ENCODE measurements at places on chromosomes 7 and 10.

DNA sequence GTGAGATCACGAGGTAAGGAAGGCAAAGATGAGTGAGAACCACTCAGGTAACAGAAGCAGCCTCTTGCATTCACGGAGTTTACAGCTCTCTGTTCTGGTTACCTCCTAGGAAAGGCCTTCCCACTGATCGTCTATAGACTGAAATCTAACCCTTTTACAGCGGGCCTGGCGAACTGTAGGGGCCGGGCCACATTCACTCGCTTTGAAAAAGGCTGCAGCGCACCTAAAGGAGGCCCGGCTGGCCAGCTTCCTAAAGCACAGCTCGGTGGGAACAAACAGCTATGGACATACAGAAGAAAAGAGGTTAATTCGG lies 565 bp downstream of the ATP5MK start:
- no peak for DNase-seq

- no peak for DNase-seq
Measured at GRCh38 chr10:78408671-78409472, 375.2 kb downstream of the RPS24 start.

DNA sequence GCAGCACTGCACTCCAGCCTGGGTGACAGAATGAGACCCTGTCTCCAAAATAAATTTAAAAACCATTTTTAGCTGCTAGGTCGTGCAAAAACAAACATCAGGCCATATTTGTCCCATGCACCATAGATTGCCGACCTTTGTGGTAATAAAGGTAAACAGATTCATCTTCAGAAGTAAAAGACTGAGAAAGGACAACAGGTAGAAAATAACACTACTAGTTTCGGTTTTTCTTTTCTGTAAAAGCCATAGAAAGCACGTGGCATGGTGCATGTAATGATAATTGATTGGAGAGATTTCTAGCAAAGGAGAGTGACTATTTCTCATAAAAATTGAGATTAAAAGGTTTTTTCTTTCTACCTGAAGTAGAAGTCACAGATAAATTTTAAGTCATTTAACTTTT lies 93.9 kb downstream of the DNAH11 start:
- DNase-seq, result no peak

DNA sequence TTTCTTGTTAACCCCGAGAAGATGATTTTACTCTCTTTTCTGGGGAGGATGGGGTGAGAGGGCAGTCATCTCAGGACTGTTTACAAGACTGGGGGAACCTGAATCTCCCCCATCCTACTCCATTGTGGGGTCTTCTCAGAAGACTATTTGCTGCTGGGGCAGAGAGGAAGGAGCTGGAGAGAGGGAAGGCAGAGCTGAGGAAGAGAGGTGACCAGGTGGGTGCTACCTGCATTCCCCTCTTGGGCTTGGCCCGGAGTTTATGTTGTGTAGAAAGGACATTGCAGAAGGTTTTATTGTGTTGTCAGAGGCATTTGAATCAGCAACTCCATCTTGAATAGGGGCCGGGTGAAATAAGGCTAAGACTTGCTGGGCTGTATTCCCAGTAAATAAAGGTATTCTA lies 247.1 kb upstream of the GALNT17 start:
- DNase-seq, result no peak

DNA sequence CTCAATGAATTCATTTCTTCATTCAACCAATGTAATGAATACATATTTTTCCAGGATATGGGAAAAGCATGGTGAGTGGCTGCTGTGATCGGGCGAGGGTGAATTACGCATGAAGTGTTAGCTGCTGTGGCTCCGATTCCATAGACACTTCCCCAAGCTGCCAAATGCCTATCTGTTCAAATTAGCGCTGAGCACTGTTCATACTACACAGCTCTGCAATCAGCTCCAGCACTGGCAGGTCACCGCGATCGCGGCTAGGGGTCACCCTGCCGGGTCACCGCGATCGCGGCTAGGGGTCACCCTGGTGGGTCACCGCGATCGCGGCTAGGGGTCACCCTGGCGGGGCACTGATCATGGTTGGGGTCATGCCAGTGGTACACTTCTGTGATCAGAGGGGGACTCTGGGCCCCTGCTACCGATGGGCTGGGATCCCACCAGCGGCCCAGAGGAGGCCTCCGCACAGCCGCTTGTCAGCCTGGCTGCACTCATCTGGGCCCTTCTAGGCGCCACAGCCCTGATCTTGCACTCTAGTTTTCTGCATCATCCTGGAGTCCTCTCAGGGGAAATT lies 49.3 kb downstream of the JAKMIP3 start:
- no peak for DNase-seq

- DNase-seq, result no peak
Measured at GRCh38 chr10:43939939-43940820, 291.5 kb upstream of the ZNF32 start.

DNA sequence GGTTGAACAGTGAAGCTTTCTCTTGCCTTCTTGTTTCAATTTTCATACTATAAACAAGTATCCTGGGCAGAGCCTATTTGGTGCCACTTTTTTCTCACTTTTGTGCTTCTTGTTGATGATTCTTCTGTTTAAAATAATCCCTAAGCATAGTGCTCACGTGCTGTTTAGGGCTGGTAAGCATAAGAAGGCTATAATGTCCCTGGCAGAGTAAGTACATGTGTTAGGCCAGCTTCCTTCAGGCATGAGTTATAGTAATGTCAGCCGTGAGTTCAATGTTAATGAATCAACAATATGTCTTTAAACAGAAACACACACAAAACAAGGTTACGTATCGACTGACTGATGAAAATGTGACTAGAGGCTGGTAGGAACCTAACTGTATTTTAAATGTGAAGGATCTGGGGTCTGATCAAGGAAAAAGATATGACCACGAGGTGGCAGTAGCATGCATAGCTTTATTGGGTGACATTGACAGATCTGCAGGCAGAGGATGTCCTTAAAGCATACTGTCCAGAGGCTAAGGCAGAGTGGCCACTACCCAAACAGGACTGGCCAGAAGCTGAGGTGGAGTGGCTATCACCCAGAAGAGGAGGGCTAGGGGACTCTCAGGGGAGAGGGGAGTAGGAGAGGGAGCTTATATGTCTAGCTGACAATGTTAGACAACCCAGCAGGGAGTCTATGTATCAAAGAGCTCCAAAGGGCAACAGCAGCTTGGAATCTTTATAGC lies 113.7 kb downstream of the BRAF start:
- peak; percentile 60 for DNase-seq

GRCh38 chr7:23759671-23760391 lies 49.8 kb downstream of the STK31 start:
- no peak for DNase-seq

DNA sequence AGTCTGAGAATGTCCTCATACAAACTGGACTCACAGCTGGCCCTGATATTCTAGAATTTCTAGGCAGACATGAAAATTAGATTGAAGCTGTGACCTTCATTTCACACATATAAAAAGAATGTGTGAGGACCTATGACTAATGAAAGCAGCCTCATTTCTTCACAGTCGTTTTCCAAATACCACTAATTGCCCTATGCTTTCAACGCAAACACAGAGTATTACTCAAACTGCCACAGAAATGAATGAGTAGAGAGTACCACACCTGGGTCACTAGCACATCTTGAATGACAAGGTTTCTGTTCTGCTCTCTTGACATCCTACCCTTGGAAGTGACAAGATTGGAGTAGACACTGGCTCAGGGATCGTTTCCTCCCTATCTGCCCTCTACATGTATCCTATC lies 142.4 kb downstream of the C1GALT1 start:
- DNase-seq, result no peak

- no peak for DNase-seq
Measured at GRCh38 chr7:1642291-1642731, 27.8 kb upstream of the ELFN1 start.

- no peak for DNase-seq
Measured at GRCh38 chr10:104084482-104085142, 1.1 kb downstream of the COL17A1 start.

DNA sequence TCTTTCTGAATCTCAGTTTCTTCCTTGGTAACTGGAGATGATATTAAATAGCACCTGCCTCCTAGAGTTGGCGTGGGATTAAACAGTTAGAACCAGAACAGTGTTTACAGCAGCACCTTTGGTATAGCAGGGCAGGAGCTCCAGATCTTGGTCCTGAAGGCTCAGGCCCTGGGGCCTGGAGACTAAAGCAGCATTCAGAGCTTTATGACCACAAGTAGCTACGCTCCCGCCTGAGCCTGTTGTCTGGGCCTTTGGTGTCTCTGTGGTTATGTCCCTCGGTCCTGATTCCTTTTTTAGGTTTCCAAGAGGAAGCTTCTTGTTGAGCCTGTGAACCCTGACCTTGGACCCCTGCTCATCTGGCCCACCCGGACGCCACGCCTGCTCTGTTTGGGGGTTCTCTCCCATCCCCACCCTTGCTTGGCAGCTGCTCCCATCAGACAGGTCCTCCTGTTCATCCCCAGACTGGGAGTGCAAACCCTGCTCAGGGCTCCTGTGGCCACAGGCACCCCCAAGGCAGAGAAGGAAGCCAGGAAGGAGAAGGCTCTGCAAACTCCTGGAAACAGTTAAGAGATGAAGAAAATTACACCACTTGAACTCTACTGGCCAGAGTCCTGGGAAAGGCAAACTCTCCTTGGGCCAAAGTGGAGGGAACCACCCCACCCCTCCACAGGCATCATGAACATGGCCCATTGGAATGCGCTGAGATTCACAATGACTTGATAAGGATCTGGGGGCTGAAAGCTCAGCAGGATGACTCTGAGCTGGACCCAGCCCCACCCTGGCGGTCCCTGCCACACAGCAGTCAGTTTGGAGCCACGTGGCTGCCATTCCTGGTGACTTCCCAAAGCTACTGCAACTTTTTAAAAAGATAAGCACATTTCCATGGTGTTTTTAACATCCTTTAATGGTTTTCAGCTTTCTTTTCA lies 50.1 kb upstream of the TMEM72 start:
- no peak for DNase-seq

- DNase-seq, result no peak
Measured at GRCh38 chr10:96482815-96483588, 30.7 kb downstream of the TLL2 start.

DNA sequence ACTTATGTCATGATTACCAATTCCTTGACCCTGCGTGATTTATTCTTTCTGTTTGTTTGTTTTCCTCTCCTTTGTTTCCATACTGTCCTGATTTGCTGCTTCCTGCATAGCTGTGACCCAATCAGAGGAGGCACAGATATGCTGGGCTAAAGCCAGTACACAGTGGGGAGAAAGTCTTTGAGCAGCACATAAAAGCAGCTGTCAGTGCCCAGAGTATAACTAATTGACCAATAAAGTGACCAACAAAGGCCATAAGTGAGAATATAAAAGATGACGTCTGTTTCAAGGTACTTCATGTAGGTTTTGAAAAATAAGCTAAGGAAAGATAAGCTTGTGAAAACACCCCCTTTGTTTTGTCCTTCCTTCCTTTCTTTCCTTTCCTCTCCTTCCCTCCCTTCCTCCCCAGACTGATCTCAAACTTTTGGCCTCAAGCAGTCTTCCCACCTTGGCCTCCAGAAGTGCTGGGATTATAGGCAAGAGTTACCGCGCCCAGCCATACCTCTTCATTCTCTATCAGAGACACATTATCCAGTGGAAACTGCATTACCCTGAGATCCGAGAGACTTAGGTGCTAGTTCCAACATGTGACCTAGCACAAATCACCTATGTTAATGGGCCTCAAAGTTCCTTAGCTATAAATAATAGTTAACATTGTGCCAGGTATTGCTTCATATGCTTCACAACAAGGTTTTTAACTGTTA lies 17.0 kb downstream of the BCAP29 start:
- DNase-seq, result no peak

GRCh38 chr10:6236349-6237198 lies 33.8 kb downstream of the PFKFB3 start:
- no peak for DNase-seq

- DNase-seq, result no peak
Measured at GRCh38 chr10:36462194-36462593, 663.2 kb upstream of the ANKRD30A start.

DNA sequence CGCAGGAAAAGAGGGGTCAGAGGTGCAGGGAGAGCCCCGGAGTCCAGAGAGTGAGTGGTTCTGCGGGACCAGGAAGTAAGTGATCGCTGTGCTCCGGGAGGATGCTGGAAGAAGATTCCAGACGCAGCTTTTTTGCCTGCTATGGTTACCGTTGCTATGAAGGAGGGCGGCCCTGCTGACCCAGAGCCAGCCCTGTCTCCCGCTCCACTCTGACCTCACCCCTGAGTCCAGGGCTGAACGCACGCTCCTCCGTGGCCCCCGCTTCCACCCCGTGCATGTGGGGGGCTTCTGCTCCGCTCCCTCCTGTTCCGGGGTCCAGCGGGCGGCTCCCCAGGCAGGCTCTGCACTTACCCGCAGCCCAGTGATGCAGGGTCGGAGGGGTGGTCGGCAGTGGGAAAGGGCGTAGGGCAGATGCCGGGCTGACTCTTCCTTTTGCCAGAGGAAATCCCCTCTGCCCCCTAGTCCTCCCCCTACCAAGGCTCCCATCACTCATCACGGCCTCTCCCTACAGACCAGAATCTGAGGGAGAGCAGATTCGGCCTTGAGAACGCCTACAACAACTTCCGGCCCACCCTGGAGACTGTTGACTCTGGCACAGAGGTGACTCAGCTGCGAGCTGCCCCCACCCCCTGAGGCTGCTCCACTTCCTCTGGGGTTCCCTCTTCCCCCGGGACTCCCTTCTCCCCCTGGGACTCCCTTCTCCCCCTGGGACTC lies 2.7 kb upstream of the MUC17 start:
- DNase-seq, result peak; percentile 86

- no peak for DNase-seq
Measured at GRCh38 chr7:110766864-110767263, 324.1 kb upstream of the LRRN3 start.

- DNase-seq, result no peak
Measured at GRCh38 chr10:76497666-76498065, 1066.2 kb downstream of the LRMDA start.

GRCh38 chr10:78302739-78302988 lies 269.0 kb downstream of the RPS24 start:
- DNase-seq, result no peak

GRCh38 chr7:91194841-91195240 lies 69.4 kb upstream of the FZD1 start:
- no peak for DNase-seq

DNA sequence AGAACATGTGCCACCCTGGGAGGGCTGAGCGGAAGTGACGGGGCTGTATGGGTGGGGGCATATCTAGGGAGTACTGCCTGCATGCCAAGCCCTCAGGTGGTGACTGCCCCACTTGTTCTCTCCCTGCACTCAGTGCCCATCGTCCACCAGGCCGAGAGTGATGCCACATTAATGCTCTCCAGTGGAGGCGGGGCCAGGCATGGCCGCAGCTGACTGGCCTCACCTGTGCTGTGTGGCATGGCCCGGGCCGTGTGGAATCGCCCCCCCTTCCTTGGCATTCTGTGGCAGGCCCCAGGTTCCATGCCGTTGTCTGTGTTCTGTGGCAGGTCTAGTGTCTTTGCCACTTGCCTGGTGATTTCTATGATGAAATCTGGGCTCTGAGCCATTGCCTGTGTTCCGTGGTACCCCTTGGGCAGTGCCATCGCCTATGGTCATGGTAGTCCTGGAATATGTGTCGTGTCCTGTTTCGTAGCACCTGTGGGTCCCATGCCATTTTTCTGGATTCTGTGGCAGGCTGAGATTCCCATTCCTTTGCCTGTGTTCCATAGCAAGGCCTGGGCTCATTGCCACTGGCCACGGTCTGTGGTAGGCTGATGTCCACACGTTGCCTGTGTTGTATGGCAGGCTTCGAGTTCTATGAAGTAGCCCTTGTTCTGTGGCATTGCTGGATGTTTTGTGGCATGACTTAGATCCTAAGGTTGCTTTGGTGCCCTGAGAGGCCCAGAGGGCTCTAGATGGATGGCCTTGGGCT lies 8.9 kb downstream of the FLNC start:
- no peak for DNase-seq

- DNase-seq, result no peak
Measured at GRCh38 chr7:20798694-20799121, 12.0 kb upstream of the SP8 start.

GRCh38 chr10:3754727-3755439 lies 30.1 kb downstream of the KLF6 start:
- peak; percentile 87 for DNase-seq
